ENCODE measurements at places on chromosomes 4 and X. TPM values are rescaled to one million over a fixed set of nuclear protein-coding genes. Genes with fewer than 3 reads are reported as not detected.

Gene FAM47A
- total RNA-seq: not detected

GRCh38 chr4:38146383-38146782 lies 186.2 kb downstream of the PTTG2 start:
- H3K4me3 ChIP-seq: no peak overlapping the region
- H3K27ac ChIP-seq: no peak overlapping the region
- DNase-seq: no peak
- H3K4me1 ChIP-seq: no peaks in the 10 kb centered on the region
- H3K36me3 ChIP-seq: no peaks in the 10 kb centered on the region

DNA sequence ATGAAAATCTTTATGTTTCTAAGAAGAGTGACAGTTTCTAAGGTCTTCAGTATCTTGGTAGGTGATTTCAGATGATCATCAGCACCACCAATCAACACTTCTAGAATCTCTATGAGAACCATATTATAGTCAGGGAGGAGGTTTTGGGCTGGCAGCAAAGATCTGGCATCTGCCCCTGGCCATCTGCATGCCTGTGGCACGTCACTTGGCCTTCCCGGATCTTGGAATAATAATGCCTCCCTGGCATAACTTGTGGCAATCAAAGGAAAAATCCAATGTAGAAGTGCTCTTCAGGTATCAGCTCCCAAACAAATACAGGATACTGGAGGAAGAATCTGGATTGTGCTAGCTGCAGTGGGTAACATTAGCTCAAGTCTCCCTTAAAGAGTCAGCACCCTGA lies 57.3 kb downstream of the RASL11B start:
- no peak for DNase-seq
- no peak overlapping the region for H3K4me3 ChIP-seq
- H3K4me1 ChIP-seq: peaks cover 28% of the 10 kb centered on the region
- H3K36me3 ChIP-seq: no peaks in the 10 kb centered on the region
- H3K27me3 ChIP-seq: no peaks in the 10 kb centered on the region

DNA sequence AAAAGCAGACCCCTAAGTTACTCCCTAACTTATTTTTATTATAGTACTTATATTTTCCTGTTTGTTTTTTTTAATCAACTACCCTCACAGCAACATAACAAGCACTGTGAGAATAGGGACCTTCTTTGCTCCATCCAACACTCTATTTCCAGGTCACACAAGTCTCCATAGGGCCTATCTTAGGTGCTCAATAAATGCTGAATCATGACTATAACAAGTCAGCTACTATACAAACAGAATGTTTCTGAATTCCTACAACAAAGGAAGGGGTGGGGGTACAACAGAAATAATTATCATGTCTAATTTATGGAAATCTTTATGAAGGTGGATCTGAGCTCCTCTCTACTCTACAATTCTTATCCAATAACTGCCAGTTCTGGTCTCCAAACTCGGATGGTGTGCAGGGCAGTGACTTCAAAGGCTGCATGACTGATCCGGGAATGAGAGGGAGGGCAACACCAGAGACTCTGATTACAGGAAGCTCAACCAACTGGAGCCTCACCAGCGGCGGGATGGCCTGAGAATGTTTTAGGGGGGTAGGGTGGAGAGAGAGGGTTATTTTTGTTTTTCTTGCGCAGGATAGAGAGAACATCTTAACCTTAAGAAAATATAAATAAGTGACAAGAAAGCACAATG lies 71.1 kb downstream of the HADH start:
- H3K4me1 ChIP-seq: no peaks in the 10 kb centered on the region
- DNase-seq: no peak
- no peak overlapping the region for H3K27ac ChIP-seq
- H3K27me3 ChIP-seq: no peaks in the 10 kb centered on the region
- H3K4me3 ChIP-seq: no peak overlapping the region

DNA sequence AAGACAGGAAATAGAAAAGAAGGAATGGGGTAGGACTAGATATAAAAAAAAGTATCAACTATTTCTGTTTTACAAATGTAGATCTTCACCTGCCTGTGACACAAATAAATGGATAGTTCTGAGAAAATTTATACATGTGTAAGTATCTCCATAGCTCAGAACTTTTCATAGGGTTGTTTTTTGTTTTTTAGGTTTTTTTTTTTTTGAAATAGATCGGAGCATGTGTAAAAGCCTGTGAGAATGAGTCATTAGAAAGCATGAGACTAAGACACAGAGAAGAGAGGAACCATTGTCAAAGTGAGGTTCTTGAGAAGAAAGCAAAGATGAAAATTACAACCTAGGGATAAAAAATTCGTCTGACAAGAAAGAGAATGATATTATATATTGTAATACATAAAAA lies 481.6 kb downstream of the PABPC4L start:
- H3K4me3 ChIP-seq: no peak overlapping the region
- H3K27ac ChIP-seq: no peak overlapping the region
- H3K27me3 ChIP-seq: no peaks in the 10 kb centered on the region
- no peaks in the 10 kb centered on the region for H3K36me3 ChIP-seq

GRCh38 chr4:138938366-138938690 lies 77.3 kb upstream of the NOCT start:
- H3K4me1 ChIP-seq: peaks cover 7% of the 10 kb centered on the region
- H3K4me3 ChIP-seq: no peak overlapping the region
- H3K27ac ChIP-seq: no peak overlapping the region
- H3K36me3 ChIP-seq: no peaks in the 10 kb centered on the region
